Inflammatory macrophage (primary cell): ENCODE measurements at places on chromosomes 12 and 14.

DNA sequence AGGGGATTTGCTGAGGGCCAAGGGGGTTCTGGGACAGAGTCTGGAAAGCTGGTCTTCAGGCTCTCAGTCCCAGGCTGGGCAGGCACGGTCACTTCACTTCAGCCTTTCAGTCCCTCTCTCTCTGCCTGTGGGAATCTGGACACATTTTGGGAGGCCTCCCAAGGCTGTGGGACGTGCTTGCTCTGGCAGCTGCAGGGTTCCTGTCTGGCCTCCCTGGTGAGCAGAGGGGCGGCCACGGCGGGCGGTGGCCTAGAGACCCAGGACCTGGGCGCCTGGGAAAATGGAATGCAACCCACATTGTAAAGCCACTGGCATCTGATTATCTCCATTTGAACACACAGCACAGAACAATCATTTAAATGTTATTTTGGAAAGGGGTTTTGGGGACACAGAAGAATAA is 10.1 kb upstream of the ALDH2 start:
- DNase-seq: no peak

DNA sequence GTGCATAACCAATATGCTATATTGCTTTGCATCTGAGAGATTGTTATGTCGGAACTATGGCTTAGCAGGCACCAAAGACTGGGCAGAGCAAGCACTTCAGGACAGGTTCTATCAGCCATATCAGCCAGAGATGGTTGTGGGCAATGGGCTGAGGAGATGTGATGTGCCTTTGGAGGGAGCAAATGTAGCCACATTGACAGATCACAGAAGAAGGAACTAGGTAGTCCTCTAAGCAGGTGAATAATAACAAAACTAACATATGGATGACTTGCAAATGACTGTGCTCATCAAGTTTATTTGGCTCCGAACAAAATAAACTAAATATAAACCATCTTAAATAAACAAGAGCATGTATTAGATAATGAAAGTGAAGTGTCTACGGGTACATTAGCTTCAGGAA is 291.7 kb downstream of the RMST start:
- DNase-seq: no peak

GRCh38 chr14:36829547-36829946 is 167.9 kb downstream of the PAX9 start:
- DNase-seq: no peak

DNA sequence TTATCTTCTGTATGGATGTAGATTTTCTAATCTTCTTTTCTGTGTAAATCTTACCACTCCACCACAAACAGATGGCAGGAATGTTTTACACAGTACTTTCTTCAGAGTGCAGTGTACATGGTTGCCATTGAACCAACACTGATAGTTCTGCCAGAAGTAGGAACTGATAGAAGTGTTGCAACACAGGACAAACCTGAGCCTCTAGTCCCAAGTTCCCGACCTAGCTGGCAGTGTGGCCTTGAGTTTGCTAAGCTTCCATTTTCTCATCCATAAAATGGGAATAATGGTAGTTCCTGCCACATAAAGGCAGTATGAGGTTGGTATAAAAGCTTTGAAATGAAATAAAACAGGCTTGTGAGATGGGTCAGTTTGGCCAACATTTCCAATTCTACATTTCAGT is 50.8 kb upstream of the SAV1 start:
- no peak for DNase-seq

GRCh38 chr12:102702447-102703114 is 214.5 kb downstream of the PAH start:
- peak; percentile 53 for DNase-seq

- no peak for DNase-seq
These were observed 31.0 kb downstream of the HCFC2 start for GRCh38 chr12:104095289-104095688.

DNA sequence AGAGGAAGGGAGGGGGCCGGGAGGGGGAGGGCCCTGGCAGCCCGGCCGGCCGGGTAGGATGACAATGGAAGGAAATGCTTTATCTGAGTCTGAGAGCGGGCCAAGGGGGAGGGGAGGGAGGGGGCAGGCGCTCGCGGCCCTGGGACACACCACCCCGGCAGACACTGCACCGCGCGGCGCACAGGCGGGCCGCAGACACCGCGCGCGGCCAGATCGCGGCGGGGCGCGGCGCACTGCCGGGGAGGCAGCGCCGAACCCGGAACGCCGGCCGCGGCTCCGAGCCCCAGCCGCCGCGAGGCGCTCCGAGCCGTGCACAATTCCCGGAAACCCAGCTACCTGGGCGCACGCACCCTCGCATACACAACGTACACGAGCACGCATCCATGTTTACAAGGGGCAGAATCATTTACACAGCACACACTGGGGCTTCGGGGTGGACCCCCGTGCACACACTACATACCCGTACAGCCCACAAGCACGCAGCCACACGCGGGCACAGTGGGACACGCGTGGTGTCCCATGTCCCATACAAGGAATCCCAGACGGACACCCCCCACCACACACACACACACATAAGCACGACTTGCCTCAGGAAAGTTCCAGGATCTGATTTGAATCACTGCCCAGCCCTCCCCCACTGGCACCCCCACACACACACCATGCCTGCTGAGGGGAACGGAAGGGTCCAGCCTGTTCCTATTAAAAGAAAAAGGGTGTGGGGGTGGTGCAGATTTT is at the start of gene HDAC7:
HDAC7 (minus strand) TSS at position 8 of the 735 bp plus-strand sequence. CDS start 118 bp downstream, outside the sequence.
- no peak for DNase-seq

GRCh38 chr14:69684461-69685217 is 73.2 kb downstream of the SUSD6 start:
- DNase-seq: peak; percentile 60

- DNase-seq: no peak
These were observed 31.8 kb downstream of the MAX start for GRCh38 chr14:65070471-65070976.

DNA sequence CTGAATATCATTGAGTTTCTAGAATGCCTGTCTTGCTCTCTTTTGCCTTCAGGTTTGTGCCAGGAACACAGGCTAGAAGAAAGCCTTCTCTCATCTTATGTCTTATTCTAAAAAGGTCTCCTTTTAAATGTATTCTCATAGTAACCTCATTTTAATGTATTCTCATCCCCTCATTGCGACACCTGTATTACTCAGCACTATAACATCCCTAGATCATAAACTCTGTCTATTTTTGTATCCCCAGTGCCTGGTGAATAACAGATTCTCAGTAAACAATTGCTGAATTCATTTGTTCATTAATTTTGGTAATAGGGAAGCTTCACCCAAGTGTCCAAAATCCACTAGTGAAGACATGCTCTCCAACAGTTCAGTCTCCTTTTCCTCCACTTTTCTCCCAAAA is 8.8 kb upstream of the LRRK2 start:
- DNase-seq: no peak

- DNase-seq: no peak
These were observed 20.8 kb downstream of the SH2B3 start for GRCh38 chr12:111426344-111427185.

GRCh38 chr12:125050446-125050845 is 14.8 kb upstream of the AACS start:
- DNase-seq: no peak
